Effector memory CD8-positive, alpha-beta T cell (primary cell): ENCODE measurements at places on chromosomes 5 and 9.

GRCh38 chr5:1564182-1564748, 40.5 kb upstream of the LPCAT1 start:
- no peak for DNase-seq

- no peak for DNase-seq
These were observed 9.1 kb downstream of the ZDHHC12 start for GRCh38 chr9:128714586-128715435.

- no peak for DNase-seq
These were observed 226.6 kb downstream of the MEF2C start for GRCh38 chr5:88656221-88656950.

- no peak for DNase-seq
These were observed 433.0 kb downstream of the DNAH5 start for GRCh38 chr5:13511442-13511841.

- DNase-seq = no peak
These were observed 2.8 kb upstream of the SMARCA2 start for GRCh38 chr9:2012347-2012746.

DNA sequence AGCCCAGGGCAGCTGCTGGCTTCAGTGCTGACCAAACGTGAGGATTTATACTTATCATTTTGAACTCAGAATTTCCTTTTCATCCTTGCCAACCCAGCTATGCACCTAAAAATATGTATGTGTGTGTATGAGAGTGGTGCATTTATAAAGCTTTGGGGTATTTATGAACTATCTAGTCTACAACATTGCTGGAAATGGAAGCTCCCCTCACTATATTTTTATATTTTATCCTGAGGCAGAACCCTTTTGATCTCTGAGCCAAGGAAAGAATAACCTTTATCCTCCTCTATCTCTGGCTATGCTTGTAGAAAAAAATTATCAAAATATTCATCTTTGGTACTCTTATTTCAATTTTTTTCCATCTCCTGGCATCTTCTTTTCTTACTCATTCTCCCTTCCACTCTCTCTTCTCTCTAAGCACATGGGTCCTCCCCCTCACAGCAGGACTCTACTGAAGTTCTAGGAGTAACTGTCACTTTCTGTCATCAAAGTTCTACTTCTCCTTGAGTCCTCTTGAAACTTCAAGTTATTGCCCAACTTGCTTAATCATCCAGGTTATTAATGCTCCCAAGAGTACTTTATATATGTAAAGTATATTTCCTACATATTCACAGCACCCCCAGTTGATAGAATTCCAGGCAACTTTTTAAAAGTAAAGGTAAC, 190.9 kb downstream of the HINT1 start:
- no peak for DNase-seq

DNA sequence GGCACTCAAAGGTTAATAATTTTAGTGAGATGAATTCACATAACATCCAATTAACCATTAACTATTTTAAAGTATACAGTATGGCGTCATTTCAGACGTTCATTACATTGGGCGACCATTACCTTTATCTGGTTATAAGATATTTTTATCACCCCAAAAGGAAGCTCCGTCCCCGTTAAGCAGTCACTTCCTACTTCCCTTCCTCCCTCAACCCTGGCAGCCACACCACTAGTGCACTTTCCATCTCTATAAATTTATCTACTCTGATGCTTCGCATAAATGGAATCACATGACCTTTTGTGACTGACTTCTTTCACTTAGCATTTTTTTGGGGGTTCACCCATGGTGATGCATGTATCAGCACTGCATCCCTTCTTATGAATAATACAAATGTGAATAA, 168.3 kb upstream of the PUM3 start:
- no peak for DNase-seq

DNA sequence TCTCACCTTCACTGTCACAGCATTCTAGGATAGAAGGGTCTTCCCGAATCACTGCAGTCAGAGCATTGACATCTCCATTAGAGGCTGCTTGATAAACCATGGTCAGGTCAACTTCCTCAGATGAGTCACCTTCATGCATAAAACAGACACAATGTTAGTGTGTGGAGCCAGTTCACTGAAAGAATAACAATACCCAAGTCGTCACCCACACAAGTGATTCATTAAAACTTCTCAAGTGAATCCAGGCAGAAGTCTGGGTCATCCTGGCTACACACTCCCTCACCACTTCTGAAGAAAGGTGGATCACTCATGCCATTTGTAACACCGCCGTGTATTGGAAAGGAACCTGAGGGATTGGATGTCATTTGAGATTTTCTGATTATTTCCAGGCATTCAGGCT, 49.6 kb downstream of the ANKRD55 start:
- DNase-seq = no peak

DNA sequence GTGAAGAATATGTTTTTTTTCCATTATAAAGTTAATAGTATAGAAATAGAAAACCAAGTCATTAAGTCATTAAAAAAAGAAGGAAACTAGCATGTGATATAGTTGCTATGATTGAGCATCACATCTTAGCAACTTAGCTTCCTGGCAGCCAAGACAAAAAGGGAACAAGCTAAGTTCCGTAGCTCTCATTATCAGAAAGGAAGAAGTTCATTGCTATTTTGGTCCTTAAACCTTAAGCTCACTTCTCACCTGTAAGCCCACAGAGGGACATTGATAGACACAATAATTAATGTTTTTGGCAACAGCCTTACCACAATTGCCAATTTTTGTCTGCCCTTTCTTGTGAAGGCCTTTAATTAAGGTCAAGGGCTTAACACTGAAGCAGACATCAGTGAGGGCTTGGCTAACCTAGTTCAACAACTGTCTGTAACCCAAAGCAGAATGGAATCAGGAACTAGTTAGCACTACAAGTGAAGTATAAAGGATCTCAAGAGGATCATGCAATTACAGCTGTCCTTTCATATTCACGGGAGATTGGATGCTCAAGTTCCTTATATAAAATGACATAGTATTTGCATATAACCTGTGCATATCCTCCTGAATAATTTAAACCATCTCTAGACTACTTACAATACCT, 24.0 kb upstream of the KLF4 start:
- DNase-seq = no peak

DNA sequence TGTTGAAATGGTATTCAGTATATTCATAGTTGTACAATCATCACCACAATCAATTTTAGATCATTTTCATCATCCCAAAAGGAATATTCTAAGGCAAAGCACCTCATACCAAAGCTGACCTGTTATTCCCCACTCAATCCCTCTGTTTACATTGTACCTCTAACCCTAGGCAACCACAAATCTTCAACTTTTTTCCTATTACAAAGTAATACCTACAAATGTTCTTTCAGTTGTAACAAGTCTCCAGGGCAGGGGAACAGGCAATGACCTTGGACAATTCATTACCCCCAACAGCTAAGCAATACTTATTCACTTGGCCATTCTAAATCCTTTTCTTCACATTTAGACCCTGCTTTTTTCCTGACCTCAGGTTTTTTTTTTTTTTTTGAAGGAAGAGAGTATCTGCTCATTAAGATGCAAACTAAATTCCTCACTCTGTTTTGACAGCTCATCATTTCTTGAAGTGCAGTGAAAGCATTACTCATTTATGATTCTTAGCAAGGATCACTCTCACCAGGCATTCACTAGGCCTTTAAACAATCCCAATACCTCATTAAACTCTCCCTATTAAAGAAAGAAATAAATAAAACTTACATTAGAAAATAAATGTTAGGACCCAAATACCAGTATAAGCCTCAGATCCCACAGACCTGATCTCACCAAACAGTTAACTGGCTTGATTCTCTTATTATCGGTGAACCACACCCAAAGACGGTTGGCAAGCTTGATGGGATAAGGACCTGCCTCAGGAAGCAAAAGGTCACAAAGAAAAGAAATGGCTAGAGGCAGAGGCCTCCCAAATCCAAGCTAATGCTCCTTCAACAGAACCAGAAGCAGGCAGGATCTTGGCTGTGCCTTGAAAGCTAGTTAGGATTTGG, 15.3 kb downstream of the MTMR12 start:
- no peak for DNase-seq

DNA sequence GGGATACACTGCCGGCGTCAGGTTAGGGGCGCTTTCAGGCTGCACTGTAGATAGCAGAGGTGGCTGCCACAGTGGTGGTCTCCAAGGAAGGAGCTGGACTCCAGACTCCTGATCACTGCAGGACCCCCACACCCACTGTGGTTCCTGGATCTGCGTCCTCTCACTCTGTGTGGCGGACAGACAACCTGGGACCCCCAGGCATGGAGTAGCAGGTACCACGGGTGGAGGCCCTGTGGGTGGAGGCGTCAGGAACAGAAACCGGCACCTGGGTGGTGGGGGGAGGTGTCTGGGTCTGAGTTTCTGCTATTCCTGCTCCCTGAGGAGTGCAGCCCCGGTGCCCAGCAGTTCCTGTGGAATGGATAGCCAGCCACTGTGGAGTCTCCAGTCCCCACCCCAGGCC, 75.1 kb upstream of the PCAT7 start:
- DNase-seq = no peak

GRCh38 chr9:89684912-89685636, 80.3 kb downstream of the GADD45G start:
- no peak for DNase-seq

DNA sequence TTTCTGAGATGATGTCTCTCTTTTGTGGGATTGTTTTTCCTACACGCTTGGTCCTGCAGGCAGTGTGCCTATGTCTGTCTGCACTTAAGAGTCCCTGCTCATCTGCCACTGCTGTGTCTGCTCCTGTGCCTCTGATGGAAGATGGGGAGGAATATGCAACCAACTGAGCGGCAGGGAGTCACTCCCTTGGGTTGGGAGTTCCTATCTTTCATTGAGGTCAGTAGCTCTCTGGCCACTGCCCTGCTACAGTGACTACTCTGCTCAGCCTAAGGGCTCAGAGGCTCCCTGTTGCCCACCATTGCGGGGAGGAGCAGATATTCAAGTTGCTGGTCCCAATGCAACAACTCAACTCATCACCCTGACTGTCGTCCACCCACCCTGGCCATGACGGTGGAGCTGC, 13.4 kb upstream of the FAM163B start:
- DNase-seq = no peak

DNA sequence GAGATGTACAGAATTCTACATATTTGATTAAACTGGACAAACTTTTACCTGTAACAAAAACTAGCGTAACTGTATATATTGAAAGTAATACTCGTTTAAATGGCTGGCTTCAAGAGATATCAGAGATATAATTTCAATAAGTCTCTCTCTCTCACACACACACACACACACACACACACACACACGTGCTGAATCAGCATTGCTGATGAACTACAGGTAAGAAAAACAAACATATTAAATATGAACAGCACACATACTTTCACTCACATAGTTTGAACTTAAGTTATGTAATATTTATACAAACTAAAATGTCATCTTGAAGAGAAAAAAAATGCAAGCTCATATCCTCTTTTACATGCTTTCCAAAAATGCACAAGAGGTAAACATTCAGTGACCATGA, 145.4 kb downstream of the BNC2 start:
- DNase-seq = no peak

GRCh38 chr5:89981021-89981420, 428.5 kb downstream of the CETN3 start:
- no peak for DNase-seq

DNA sequence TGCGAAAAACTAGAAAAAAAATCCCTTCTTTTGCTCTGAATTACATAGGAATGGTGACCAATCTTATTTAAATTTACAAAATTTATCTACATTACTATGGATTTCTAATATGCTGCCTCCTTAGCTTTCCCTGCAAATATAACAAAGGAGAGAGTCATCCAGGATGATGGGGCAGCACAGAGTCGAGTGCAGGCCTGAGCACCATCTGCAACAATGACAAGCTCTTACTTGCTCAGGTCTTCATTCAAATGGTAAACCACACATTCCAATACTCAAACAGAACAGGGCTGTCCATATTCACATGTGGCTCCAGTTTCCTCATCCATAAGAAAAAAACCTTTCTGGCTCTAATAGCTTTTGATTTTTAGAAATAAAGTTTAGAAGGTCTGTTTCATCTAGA, 33.5 kb upstream of the ZNF354B start:
- DNase-seq = no peak

GRCh38 chr9:129867136-129868022, 32.1 kb downstream of the USP20 start:
- DNase-seq = no peak

- no peak for DNase-seq
These were observed 727 bp upstream of the GLIPR2 start for GRCh38 chr9:36135741-36136271.

- no peak for DNase-seq
These were observed 27.3 kb downstream of the SCGB3A1 start for GRCh38 chr5:180563994-180564393.

GRCh38 chr5:163094492-163095180, 342.8 kb upstream of the CCNG1 start:
- DNase-seq = no peak

DNA sequence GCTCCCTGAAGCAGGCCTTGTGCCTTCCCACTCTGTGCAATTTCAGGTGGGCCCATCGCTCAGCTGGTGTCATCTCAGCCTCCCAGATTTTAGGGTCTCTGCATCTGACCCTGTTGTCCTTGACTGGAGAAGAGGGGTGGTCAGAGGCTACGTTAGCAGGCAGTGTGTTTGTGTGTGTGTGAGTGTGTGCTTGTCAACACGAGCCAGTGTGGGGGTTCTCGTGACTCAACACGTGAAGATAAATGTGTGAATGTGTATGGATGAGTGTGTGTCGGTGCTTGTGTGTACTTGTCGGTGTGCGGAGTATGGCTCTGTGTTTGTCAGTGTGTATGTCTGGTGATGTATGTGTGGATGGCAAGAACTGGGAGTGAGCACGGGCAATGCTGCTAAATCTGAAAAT, 142.6 kb upstream of the KLF4 start:
- DNase-seq = no peak

DNA sequence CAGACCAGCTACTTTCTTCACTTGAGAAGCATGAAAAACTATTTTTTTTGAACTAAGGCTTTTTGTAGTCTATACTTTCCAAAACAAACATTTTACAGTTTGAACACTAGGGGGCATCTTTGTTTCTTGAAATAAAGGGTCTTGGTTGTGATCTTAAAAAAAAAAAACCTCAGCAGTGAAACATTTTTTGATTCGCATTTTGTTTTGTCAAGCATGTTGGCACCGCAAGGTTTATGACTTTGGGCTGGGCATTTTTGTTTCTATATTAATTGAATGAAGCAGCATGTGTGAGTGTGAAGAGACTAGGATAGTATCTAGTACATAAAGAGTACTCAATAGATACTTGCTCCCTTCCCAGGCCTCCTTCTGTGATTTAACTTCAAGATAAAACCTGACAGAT, 31.6 kb upstream of the ACOT12 start:
- DNase-seq = no peak

DNA sequence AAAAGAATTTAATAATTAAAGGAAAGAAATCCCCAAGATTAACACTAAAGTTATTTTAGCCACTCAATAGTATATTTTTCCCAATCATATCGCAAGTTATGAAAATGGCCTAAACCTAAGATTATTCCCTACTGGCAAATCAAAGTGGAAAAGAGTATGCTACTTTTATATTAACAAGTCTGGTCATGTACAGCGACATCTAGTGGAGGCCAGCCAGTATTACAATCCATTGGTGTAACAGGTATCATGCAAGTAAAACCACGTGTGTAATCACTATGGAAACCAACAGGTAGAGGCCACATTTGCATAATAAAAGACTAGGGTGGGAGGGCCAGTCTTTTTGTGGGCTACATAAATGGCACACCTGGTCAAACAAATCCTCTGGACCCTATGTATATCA, 976.4 kb upstream of the CDH9 start:
- no peak for DNase-seq
